ENCODE measurements at places on chromosomes 6 and 20.

DNA sequence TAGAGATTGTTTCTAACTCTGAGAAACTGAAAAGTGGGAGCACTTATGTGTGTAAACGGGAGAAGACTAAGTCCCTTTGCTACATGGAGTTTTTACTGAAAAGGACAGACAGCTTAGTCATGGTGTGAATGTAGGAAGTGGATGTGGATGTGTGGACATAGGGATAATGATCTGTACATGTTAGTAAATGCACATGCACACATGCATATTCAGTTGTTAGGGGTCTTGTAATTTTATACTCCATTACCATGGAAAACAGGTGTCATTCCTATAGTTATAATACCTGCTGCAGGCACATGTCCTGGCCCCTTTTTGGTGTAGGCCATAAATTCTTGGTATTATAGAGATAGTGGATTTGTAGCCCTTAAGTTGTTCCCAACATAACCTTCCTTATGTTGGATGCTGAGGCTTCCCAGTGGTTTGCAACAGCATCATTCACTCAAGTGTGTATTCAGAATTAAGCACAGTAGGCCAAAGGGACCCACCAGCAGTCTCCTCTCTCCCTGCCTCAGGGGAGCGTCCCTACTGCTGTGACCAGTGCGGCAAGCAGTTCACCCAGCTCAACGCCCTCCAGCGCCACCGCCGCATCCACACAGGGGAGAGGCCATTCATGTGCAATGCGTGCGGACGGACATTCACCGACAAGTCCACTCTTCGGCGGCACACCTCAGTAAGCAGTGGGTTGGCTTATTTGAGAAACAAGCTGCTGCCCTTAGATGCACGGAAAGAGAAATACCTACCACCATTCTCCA lies 7.3 kb downstream of the GZF1 start:
- no peak for DNase-seq

GRCh38 chr20:61886721-61887595 lies 178.7 kb downstream of the TAF4 start:
- peak; percentile 11 for DNase-seq

- no peak for DNase-seq
These were observed 136.9 kb downstream of the TRMT11 start for GRCh38 chr6:126123226-126123625.

- DNase-seq: peak; percentile 27
These were observed 117.4 kb downstream of the TTLL2 start for GRCh38 chr6:167442245-167442644.

- no peak for DNase-seq
These were observed 406.7 kb downstream of the CD83 start for GRCh38 chr6:14524319-14524718.

DNA sequence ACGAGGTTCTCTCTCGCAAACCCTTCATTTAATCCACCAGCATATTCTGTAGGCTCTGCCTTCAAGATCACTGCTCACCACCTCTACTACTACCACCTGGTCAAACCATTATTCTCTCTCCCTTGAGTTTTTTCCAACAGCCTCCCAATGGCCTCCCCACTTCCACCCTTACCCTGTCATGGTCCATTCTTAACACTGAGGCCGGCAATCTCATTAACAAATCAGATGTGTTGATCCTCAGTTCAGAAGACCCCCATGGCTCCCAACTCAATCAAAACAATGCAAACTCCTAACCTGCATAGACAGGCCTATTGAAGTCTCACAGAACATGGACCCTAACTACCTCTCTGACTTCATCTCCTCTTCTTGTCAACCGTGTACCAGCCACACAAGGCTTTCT lies 2.2 kb downstream of the AURKA start:
- DNase-seq: no peak

GRCh38 chr6:105301072-105301503 lies 101.8 kb downstream of the PREP start:
- no peak for DNase-seq

DNA sequence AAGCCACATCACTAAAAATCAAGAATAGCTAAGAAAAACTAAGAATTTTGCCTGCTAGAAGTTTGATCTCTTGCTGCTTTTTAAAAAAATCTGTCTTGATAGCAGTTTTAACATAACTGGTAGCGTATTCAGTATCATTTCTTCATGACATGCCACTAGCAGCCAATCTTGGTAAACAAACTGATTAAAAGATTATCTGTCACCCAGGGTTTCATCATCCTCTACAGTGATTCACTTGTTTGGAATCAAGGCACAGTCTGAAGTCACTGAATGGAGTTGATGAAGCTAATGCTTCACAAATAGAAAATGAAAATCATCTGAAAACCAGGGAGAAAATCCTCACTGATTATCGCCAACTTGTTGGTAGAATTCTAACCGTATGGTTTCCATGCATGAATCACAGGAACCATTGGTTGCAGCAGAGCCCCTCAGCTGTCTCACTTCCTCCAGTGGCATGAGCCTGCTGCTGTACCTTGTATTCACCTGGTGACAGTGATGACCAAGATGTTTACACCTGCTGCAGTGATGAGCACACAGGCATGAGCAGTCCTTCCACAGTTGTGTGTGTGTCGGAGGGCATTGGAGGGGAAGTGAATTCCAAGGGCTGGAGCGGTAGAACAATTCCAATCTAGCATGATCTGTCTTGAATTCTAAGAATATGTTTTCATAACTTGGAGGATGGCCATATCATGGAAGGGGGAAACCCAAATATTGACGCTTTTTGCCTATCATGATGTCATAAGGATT lies 275.0 kb downstream of the KHDC1L start:
- no peak for DNase-seq

DNA sequence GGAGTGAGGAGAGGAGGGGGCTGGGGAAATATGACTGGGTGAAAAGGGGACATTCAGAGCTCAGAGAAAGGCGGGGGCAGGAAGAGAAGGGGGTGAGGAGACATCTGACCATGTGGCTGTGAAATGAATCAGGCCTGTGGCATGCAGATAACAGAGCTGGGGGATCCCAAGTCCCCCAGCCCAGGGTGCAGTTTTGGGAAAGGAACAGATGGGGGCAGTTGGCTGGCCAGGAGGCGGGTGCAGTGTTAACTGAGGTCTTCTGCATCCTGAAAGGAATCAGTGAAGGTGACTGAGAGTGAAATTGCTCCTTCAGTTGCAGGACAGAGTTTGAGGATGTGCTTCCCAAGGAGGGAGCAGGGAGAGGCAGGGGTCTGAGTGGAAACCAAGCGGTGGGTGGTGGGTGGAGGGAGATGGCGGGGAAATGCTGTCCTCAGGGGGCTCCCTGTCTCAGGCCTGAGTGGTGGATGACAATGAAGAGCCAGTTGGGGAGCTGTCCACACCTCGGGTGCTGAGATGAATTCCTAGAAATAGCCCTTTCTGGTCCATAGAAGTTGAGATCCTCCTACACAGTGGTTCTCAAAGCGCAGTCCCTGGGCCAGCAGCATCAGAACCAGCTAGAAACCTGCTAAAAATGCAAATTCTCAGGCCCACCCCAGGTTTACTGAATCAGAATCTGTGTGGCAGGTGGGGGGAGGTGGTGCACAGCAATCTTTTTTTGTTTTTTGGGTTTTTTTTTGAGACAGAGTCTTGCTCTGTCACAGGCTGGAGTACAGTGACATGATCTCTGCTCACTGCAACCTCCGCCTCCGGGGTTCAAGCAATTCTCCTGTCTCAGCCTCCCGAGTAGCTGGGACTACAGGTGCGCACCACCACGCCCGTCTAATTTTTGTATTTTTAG lies 26.0 kb upstream of the CCDC167 start:
- DNase-seq: no peak

DNA sequence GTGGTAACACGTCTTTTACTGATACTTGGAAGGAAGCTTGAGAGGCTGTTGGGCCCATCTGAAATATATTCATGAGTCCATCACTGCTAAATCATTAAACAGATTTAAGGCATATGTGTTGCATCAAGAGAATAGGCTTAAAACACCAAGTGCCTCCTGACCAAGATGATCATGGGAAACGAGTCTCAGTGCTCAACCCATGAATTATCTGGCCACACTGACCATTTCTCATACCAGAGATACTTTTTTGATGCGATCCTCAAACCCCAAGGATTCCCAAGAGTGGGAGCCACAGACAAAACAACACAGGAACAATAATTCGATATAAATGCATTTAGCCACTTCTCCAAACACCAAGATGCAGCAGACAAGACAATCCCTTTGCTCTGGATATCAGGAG lies 17.2 kb downstream of the HEY2 start:
- DNase-seq: no peak

- DNase-seq: no peak
These were observed 57.2 kb upstream of the IRAK1BP1 start for GRCh38 chr6:78810146-78810545.

GRCh38 chr20:49724408-49725223 lies 10.9 kb upstream of the B4GALT5 start:
- DNase-seq: no peak

DNA sequence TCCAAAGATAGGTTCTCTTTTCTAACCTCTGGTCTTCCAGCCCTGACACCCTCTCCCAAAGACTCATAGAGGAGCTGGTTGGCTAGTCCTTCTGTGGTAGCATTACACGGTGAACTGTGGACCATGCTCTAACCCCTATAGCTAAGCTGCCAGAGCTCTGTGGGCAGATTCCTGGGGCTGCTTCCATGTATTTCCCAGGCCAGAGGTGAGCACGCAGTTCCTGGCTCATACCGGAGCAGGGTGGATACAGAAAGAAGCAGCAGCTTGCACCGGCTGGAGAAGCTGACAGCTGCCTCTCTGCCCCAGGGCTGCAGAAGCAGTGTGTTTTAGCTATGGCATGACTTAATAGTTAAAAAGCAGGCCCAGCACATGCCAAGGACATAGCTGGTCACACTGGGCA lies 84.1 kb upstream of the FOXP4 start:
- no peak for DNase-seq

DNA sequence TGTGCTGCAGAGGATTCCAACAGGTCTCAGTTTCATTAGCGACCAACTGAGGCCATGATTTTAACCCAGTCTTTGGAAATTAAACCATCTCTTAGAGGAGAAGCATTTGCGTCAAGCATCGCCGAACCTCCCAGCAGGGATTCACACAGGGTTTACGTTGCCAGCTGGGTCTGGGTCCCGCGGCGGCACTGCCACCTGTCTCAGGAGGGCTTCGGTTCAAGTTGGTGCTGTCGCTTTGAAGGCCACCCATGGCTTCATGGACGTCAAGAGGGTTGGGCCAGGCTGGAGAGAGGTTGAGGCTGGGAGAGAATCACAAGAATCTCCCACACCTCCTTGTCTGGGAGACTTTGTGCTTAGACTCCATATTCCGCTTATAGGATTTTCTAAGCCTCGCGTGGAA lies 43.0 kb upstream of the FRMD1 start:
- no peak for DNase-seq

- DNase-seq: no peak
These were observed 25.8 kb upstream of the NRSN1 start for GRCh38 chr6:24100024-24100769.

- DNase-seq: no peak
These were observed 294.2 kb upstream of the RSPO3 start for GRCh38 chr6:126824226-126824625.

- no peak for DNase-seq
These were observed 5.8 kb downstream of the COL20A1 start for GRCh38 chr20:63298731-63299312.

- no peak for DNase-seq
These were observed 506.6 kb upstream of the SULF2 start for GRCh38 chr20:48291896-48292295.

DNA sequence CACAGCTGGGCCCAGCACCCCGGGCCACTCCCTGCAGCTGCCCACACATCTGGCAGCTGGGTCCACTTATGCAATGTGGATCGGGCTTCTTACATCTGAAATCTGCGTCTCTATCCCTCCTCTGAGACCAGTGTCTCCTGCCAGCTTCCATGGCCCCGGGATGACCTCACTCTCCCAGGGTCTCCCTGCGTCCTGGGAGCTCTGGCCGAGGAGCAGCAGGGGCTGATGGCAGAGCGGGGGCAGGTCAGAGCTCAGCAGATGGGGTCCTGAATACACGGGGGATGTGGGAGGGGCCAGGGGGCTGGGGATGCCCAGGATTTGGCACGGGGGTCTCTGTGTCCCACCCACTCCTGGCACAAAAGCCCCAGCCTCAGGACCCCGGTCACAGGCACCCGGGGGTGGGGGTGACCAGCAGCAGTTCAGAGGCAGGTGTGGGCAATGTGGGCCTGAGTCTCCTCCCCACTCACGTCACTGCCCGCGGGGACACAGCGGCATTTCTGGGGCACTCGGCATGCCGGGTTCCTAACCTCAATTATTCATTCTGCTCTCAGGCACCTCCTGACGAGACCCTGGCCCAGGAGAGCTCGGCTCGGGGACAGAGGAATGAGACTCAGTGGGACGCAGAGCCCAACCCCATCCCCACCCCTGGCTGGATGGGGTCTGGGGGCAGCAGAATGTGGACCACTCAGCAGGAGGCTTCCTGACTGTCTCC lies 16.4 kb downstream of the CHRNA4 start:
- no peak for DNase-seq

- DNase-seq: no peak
These were observed 246.1 kb downstream of the BMP7 start for GRCh38 chr20:57020364-57020763.

DNA sequence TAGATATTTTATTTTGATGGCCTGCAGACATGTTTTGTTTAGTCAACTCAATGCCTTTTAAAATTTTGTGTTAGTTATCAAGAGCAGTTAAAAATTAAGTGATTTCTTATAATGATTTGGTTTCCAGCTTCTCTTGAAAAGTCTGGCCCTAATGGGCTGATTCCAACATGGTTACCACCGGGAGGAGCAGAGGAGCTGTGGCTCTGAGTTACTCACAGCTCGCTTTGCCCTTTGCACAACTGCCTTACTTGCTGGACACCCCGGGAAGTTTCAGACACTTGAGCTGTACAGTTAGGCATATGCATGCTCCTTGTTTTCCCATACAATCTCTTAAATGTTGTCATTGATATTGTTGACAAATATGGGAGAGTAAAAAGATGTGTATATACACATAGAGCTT lies 173.1 kb upstream of the MMS22L start:
- DNase-seq: no peak

GRCh38 chr6:119361209-119361608 lies 11.6 kb upstream of the MAN1A1 start:
- DNase-seq: no peak

DNA sequence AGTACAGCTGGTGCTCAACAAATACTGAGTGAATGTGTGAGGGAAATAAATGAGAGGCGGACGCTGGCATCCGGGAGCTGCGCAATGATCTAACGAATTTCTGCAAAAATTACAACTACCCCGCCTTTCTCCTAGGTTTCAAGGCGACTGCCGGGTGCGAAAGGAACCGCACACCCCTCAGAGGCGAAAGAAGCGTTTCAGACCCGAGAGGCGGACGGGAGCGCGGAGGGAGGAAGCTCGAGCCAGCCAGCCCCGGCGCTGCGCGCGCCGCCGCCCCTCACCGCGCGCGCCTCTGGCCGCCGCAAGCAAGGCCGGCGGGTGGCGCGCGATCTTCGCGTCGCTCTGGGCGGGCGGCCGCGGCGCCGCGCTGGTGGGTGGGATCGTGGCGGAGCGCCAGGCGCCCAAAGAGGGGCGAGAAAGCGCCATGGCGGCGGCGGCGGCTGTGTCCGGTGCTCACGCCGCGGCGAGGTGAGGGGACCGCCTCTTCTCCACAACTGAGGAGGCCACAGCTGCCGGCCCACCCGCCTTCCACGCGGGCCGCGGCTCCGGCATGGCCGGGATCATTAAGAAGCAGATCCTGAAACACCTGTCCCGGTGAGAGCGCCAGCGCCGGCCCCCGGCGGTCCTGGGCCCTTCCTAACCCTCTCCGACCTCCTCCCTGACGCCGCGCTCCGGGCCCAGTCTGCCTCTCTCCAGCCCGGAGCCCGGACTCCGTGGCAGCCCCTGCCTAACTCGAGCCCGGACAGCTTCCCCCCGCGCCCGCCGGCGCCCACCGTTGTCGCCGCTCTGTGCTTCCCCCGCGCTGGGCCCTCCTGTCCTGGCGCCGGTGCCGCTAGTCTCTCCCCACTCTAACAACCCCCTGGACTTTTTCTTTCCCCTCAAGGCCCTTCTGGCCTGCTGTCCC lies at the start of gene BLTP3A:
BLTP3A (plus strand) TSS at position 383 of the 904 bp plus-strand sequence; CDS start at position 551, 168 bp downstream.
- DNase-seq: peak; percentile 26

Measured in NCI-H2107 (cell line).